ENCODE measurements at places on chromosomes 5 and 9.

DNA sequence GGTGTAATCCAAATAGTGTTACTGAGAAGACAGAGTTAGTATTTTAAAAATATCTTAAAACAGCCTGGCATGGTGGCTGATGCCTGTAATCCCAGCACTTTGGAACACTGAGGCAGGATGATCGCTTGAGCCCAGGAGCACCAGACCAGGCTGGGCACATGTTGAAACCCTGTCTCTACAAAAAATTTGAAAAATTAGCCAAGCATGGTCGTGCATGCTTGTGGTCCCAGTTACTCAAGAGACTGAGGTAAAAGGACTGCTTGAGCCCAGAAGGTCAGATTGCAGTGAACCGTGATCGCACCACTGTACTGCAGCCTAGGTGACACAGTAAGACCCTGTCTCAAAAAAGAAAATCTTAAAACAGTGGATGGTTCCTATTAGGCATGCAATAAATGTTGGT is 12.4 kb downstream of the IFNA1 start:
- DNase-seq: no peak

- no peak for DNase-seq
Observed at GRCh38 chr9:128087262-128087661, 19.2 kb downstream of the SLC25A25 start.

GRCh38 chr9:994005-994404 is 17.6 kb downstream of the DMRT3 start:
- DNase-seq: peak; percentile 2

- DNase-seq: no peak
Observed at GRCh38 chr9:134418354-134418753, 92.1 kb downstream of the RXRA start.

DNA sequence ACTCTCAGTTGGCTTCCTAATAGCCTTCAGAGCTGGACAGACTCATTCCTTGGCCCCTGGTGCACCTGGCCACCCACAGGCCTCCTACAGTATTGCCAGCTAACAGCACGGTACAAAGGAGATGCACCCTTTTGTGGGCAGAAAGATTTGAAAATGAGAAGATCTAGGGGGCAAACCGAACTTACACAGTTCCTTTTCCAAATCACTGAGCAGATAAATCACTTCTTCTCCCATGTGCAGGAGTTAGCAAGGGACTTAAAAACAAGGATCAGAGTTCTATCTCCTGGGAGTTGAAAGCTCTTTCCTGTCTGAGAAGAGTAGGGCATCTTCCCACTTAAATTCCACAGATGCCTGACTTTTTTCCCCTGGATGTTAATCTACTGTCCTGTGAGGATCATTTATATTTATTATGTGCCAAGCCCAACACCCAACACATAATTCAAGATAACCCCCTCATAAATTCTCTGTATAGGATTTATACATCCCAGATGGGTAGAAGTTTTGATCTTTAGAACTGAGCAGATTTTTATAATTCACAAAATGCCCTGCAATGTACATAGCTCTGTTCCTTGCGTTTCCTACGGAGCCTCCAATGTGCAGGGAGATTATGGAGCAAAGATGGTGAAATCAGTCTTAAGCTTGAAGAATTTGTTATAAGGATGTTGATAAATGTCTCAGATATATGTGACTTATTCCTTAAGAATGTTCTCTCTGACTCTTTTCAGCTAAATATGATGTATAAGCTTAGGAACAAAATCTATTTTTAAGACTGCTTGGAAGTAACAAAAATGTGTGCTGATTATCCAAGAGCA is 207.2 kb upstream of the DAPK1 start:
- no peak for DNase-seq

All from C1 segment of cervical spinal cord (tissue), 14 donors.